ENCODE measurements at places on chromosomes 11 and 22.

DNA sequence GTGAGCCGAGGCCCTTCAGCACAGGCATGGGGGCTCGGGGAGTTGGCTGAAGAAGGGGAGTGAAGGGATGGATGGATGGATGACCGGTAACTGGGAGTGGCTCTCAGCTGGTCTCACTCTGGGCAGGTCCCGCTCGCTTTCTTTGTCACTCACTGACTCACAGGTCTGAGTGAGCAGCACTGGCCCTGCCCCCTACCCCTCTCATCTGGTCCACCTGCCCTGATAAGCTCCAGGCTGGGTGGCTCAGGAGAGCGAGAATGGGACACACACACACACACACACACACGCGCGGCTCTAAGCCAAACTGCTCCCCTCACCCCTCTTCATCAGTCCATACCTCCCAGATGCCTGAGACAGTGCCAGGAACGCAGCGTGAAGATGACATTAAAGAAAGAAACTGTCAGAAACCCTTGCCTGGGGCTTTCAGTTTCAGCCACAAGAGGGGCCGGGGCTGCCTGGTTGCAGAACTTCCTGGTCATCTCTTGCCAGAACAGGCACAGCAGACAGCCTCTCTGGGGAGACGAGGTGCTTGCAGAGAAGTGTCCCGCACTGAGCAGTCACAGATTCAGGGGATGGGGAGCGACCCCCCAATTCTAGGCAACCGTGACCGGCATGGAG lies 16.5 kb upstream of the SHISAL1 start:
- DNase-seq = no peak

DNA sequence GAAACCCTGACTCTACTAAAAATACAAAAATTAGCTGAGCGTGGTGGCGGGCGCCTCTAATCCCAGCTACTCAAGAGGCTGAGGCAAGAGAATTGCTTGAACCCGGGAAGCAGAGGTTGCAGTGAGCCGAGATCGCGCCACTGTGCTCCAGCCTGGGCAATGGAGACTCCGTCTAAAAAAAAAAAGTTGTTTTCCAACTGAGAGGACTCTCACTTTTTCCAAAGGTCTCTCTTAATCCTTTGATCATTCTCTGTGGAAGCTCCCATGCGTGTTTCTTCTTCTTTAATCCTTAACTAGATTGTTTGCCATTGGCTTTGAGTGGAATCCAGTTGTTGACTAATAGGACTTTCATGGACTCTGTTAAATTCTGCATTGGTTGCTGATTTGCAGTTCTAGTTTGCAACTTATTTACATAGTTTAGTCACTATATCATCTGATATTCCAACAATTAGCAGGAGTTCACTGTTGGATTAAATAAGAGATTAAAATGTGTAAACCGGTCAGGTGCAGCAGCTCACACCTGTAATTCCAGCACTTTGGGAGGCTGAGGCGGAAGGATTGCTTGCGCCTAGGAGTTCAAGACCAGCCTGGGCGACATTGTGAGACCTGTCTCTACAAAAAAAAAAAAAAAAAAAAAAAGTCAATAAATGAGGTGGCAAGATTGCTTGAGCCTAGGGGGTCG lies 79.7 kb downstream of the C22orf31 start:
- no peak for DNase-seq

DNA sequence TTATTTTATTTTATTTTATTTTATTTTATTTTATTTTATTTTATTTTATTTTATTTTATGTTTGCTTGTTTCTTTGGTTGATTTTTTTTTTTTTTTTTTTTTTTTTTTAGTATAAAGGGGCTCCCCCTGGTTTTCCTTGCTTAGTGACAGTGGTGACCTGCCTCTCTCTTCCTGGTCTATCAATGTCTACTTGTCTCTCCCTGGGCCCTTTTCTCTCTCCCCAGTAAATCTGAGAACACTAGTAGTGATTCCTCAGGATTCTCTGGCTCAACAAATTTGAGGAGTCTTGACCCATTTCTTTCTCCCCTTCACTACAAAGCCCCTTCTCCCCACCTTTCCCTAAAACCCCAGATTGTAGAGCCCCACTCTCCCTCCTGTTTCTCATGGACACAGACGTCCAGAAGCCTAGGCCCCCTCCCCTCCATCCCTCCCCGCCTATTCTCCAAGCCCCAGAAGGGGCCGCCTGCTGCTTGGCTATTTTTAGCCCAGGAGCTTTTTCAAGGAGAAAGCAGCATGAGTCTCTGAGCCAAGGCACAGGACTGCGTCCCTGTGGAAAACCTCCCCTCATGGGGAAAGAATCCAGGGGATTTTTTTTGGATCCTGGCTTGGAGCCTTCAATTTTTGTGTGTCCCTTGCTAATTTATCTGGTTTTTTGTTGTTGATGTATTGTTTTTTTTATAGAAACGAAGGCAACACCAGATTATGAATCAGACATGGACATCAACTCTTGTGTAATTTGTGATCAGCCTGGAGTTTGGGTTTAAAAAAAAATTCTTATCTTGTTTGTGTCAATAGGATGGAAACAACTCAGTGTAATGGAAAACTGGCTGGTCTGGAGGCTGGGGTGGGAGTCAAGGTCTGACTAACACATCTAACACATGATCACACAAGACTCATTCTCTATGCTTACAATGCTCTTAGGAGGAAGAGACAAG lies 17.5 kb upstream of the ACCSL start:
- peak; percentile 31 for DNase-seq

GRCh38 chr22:44584256-44584902 lies 86.3 kb upstream of the RTL6 start:
- no peak for DNase-seq

DNA sequence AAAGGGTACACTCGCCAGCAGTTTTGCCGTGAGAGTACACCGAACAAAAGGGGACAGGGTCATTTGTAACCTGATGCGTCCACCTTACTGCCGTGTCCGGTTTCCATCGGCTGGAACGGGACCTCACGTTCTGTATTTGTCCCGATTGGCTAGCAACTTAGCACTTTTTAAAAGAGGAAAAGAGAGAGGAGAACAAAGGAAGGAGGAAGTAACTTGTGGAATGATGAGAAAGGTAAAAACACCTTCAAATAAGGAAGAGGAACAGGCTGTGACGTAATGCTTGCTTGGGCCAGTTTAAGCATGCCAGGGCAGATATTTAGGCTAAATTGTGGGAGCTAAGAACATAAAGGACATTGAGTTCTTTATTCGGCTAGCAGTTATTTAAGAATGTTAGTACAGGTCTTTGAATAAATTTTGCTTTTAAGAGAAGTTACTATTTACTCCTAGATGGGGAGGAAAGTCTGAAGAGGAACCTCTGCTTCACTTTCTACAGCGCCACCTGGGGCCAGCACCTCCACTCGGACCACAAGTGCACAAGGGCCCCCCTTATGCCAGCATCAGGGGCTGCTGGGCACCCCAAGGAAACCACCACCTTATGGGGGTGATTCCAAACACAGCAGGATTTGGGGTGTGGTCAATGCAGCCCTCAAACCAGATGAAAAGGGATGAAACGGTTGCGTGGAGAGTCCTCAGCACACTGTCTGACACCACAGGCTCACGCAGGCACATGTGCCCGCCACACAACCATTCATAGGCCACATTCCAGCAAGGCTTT lies 5.8 kb downstream of the ARSA start:
- no peak for DNase-seq

DNA sequence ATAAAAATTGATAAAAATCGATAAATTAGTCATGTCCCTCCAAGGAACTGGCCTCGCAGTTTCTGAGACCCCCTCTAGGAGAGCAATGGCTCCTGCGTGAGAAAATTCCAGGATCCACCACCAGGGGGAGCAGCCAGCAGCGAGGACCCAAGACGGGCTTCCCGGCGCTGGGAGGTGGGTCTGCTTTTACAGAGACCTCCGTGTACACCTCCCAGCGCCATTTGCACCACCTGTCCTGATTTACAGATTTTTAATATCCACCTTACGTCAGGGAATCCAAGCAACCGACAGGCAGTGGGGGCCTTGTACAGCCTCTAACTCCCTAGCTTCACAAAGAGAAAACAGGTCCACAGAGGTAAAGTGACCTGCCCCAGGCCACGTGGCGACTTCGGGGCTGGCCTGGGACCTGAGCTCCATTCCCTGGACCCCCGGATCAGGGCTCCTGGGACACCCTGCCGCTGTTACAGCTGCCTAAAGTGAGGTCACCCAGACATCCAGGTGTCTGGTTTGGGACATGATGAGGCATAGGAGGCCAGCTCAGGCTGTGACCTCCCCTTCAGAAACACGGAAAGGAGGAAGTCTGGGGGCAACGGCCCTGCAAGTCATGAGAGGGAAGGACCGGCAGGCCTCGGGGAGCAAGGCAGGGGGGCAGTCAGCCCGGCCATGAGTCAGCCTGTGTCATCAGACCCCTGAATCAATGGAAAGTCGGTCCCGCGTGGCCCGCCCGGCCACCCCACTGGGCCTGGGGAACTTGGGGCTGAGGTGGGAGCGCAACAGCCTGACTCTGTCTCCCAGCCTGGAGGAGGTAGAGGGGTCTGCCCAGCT lies 3.5 kb downstream of the OSM start:
- DNase-seq = no peak
